Right ventricle myocardium inferior (tissue), 1 donor: ENCODE measurements at places on chromosomes 4 and X.
A peak's percentile ranks its signal among the peaks of the same experiment; 100 is the strongest.

DNA sequence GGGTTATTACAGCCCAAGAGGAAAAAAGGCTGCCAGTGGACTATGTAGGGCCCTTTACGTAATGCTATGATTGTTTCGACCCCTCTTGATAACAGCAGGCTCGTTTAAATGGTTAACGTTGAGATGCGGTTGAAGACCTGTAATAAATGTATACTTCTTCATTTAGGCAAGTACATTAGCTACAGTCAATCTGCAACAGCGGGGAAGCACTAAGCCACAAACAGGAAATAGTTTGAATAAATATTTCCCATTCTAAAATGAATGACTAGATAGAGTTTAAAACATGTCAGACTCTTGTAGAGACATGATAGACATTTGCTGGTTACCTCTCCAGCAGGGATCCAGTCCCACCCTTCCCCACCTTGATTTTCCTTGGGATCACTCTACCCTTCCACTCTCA is 38.1 kb upstream of the STIM2 start:
- DNase-seq, result no peak

- DNase-seq, result no peak
Observed at GRCh38 chrX:15849555-15849954, 5.1 kb downstream of the AP1S2 start.

DNA sequence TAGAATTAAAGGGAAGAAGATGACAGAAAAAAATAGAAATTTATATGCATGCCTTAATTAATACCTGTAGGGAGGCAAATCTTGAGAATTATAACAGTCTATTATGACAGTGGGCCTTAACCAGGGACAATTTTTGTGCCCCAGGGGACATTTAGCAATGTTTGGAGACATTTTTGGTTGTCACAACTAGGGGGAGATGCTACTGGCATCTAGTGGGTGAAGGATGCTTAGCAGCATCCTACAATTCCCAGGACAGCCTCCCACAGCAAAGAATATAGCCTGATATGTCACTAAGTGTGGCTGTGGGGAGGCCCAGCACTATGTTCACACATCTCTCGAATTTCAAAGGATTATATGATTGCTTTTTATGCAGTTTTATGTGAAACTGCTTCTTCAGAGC is 10.5 kb downstream of the GPR82 start:
- DNase-seq, result no peak

GRCh38 chr4:57110640-57111511 is 691 bp upstream of the IGFBP7 start:
- peak; percentile 80 for DNase-seq

- DNase-seq, result peak; percentile 63
Observed at GRCh38 chr4:971666-972500, 1.5 kb downstream of the DGKQ start.
